ENCODE measurements at places on chromosomes 2 and 18.
A peak's percentile ranks its signal among the peaks of the same experiment; 100 is the strongest.

DNA sequence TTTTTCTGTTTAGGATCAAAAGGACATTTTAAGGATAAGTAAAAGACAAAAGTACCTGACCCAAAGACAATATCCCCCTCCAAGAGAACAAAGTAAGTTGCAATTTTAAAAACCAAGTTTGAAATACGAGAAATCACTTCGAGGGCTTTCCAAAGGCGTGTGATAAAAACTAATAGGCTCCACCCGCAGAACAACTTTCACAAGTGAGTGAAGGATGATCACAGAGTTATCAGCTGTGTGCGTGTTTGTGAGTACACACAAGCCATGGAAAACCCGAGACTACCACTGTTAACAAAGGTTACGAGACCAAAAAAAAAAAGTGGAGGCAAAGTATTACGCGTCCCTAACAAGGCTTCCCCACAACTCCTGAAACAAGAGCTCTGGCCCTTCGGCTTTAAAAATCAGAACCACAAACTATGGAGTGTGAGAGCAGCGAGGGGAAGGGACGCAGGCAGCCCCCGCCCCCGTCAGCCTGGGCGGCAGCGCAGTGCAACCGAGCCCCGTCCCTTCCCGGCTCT lies 719 bp downstream of the SMAD2 start:
- DNase-seq, result peak; percentile 80

DNA sequence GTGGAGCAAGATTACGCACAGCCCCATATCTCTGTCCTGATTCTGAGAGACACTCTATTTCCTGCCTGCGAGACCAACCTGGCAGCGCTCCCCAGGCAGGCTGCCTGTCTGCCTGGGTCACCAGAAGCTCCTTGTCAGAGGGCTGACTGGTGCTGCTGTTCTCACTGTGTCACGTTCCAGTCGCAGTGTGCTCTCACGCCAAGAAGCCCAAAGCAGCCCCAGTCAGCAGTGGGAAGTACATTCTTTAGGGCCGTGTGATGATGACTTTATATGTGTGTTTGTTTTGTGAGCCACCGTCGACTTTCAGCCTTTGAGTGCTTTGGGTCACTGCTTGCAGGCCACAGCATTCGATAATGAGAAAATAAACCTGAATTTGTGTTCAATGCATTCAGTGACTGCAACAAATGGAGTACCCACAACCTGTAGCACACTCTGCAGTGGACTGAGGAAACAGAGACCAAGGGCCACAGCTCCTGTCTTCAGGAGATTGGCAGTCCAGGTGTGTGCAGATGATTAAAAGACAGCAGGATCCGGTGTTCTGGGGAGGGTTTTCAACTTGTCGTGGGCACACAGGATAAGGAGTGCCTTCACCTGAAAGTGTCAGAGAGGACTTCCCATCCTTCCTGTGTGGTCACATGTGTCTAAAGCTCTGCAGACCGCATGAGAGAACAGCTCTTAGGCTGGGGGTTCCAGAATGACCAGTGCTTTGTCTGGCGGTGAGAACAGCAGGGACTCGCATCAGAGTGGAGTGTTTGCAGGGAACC lies 4.8 kb downstream of the TNFRSF11A start:
- DNase-seq, result peak; percentile 82

DNA sequence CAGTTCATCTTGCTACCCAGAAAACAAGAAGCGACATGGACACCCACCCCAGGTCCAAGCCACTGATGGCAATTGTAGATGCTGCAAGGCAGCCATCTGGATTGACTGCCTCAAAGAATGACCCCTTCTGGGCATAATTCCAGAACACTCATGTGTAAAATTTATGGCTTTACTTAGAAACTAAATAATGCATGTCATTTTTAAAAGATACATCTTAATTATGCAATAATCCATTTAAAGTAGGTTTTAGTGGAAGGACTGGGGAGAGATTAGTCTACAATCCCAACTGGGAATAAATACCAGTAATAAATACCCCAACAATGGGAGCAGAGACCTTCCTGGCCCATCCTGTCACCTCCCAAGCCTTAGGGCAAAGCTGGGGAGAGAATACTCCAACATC lies 247.7 kb downstream of the SS18 start:
- no peak for DNase-seq

DNA sequence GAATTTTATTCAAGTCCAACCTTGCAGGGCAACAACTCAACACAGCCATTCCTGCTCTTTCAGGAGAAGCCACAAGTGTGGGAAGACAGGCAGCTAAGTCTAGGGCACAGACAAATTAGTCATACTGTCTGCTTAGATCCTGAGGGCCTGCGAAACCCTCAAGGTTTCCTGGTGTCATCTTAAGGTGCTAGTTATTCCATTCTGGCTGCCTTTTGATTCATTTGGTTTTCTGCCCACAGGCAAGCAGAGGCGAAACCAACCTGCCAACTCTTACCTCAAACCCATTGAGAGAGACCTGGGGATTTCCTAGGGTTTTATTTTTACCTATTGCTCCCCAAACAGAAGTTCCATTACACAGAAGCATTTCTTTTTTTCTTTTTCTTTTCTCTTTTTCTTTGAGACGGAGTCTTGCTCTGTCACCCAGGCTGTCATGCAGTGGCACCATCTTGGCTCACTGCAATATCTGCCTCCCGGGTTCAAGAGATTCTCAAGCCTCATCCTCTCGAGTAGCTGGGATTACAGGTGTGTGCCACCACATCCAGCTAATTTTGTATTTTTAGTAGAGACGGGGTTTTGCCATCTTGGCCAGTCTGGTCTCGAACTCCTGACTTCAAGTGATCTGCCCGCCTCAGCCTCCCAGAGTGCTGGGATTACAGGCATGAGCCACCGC lies 23.7 kb upstream of the SCYGR1 start:
- no peak for DNase-seq

DNA sequence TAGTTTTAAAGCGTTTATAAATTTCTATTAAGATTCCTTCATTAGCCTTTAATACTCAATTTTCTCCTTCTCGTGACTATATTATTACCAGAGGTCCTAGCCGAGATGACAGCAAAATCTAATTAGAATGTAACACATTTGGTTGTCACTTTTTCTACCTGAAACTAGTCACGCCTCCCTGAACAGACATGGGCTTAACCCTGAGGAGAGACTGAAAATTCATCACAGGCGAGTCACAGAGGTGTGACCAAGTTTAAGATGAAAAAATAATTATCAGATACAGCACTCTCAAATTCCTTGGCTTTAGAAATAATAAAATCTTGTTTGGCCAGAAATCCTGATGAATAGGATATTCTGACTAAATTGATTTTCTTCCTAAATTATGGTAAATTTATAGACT lies 834.4 kb upstream of the SLC39A10 start:
- DNase-seq, result no peak

DNA sequence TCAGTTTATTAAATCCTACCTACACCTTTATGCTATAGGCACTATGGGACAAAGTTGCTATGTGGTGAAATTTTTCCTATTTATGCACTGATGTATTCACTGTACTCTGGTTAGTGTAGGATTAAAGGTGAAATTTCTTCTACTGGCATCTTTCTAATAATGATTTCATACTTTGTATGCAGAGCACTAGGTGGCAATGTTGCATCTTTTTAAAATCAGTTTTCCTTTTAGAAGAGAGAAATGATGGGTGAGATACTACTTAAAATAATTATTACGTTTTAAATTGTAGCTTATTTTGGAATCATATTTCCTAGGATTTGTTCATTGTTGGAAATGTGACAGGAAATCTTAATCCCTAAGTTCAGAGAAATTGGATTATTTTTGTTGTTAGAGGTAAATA lies 150.9 kb downstream of the CD8B2 start:
- peak; percentile 76 for DNase-seq

DNA sequence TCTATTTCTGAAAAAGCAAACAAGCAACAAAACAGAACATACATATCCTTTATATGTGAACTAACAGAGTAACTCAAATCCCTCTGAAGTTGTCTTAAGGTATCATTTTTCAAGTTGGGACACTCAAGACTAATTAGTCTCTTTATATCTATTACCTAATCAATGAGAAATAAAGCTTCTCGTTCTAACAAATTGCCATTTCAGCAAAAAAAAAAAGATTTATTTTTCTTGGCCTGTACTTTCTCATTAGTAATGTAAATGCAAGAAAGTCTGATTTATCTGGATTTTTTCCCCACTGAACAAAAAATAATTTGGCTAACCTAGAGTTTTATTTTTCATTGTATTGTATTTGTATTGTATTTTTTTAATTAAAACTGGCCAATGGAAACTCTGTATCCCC lies 176.1 kb upstream of the NOL4 start:
- no peak for DNase-seq

DNA sequence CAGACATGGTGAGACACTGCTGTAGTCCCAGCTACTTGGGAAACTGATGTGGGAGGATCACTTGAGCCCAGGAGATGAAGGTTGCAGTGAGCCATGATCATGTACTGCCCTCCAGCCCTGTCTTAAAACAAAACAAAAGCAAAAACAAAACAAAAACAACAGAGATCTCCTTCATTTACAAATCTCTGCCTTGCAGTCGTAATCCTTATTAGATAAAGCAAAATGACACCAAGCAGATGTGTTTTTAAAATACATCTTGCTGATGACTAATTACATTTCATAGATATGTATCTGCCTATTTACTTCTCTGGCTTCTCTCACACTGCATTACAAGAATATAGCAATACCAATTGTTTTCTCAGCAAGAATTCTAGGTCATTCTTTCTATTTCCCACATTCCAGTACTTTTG lies 22.8 kb downstream of the NFE2L2 start:
- DNase-seq, result no peak

DNA sequence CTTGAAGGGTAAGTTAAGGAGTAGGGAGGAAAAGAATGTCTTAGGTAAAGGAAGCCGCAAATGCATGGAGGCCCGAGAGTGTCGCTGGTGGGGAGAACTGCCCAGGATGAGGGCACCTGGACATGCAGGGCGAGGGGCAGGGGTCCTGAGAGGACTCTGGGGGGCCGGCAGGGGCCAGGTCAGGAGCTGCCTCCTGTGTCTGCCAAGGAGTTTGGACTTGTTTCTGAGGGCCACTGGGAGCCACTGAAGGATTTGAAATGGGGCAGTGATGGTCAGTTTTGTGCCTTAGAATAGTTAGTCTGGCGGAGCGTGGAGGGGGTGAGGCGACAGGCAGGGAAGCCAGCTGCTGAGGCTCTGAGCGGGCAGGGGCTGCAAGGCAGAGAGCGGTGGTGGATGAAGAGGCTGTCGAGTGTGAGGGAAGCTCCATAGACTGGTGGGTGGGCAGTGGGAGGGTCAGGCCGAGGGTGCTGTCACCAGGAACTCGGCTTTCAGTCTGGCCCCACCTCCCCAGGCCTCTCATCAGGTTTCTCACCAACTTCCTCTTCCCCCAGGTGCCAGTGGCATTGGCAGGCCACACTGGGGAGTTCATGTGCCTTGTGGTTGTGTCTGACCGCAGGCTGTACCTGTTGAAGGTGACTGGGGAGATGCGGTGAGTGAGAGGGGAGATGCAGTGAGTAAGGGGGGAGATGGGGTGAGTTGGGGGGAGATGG lies 14.7 kb upstream of the SLC4A3 start:
- no peak for DNase-seq

- DNase-seq, result no peak
Observed at GRCh38 chr2:60064687-60065389, 488.6 kb downstream of the BCL11A start.

GRCh38 chr2:121696410-121696930 lies 40.2 kb downstream of the NIFK start:
- no peak for DNase-seq

DNA sequence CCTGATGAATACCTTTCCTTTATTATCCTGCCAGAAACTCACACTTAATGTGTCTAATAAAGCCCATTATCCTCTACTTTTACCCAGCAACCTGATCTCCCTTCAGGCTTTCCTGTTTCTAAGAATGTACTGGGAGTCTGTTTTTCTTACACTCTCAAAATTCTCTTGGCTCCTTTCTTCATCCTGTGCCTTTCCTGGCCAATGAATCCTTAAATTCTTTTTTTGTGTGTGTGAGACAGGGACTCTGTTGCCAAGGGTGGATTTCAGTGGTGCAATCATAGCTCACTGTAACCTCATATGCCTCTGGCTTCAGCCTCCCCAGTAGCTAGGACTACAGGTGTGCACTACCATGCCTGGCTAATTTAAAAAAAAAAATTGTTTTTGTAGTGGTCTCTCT lies 72.7 kb downstream of the MAP2 start:
- peak; percentile 51 for DNase-seq

GRCh38 chr2:65666156-65666725 lies 233.8 kb upstream of the SPRED2 start:
- peak; percentile 35 for DNase-seq

GRCh38 chr2:78780864-78781583 lies 244.5 kb upstream of the REG3G start:
- DNase-seq, result no peak

DNA sequence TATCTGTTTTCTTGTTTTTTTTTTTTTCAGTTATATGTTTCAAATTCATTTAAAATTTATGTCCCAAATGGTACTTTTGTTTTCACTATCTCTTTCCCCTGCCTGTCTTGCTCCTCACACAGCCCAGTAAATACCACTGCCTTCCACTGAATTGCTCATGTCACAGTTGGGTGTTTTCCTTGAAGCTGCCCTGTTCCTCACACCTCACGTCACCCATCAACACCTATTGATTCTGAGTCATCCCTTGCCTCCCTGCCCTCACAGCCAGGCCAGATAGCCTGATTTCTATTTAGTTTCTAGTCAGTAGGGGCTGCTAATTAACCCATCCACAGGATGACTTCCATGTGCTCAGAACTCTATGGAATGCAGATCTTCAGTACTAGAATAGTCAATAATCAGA lies 25.3 kb downstream of the FSHR start:
- DNase-seq, result peak; percentile 78

DNA sequence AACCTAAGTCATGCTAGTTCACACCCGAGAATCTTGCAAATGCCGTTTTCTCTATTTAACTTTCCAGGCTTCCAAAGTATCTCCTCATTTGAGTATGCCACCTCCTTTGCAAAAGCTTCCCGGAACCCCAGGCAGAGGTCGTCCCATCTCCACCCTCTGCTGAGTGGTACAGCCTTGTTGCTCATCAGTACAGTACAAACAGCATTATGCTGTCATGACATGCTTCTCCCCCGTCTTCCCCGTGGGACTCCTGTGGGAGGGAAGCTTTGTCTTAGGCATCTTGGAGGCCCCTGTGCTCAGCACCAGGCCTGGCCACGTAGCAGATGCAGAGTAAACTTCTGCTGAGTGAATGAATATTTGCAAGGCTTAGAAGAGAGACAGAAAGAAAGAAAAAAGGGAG lies 102.7 kb downstream of the CDCA7 start:
- no peak for DNase-seq

DNA sequence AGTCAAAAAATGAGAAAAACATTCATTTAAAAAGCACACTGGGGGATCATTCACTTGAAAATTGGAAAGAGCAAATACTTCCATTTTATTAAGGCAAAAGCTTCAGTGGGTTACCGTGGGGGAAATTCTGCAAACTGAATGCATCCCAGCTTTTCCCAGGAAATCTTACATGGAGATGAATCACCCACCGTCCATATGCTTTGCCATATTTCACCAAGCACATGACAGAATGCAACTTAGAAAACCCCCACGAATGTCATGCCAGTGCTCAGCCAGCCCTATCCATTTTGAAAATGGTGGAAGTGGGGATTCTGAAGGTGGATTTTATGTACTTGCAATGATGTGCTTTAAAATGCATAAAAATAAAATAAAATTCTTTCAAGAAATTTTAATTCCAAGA lies 485.5 kb upstream of the ID2 start:
- no peak for DNase-seq

- no peak for DNase-seq
Observed at GRCh38 chr2:240289701-240290431, 145.6 kb upstream of the GPC1 start.

Data from DMS53 (cell line).